ENCODE measurements at places on chromosomes 2 and 18.

GRCh38 chr2:81661081-81661480 is 1356.5 kb upstream of the LRRTM1 start:
- no peak for DNase-seq

DNA sequence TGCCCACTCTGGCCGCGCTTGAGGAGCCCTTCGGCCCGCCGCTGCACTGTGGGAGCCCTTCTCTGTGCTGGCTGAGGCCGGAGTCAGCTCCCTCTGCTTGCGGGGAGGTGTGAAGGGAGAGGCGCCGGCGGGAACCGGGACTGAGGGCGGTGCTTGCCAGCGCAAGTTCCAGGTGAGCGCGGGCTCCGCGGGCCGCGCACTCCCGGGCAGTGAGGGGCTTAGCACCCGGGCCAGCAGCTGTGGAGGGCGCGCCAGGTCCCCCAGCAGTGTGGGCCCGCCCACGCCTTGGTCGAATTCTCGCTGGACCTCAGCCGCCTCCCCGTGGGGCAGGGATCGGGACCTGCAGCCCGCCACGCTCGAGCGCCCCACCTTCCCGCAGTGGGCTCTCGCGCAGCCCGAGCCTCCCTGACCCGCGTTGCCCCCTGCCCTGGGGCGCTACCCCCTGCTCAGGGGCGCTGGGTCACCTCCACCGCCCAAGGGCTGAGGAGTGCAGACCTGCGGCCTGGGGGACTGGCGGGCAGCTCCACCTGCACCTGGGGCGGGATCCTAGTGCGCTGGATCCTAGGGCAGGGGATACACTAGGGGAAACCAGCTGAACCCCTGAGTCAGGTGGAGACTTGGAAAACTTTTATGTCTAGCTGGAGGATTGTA is 97.3 kb downstream of the CD8B2 start:
- DNase-seq, result no peak

DNA sequence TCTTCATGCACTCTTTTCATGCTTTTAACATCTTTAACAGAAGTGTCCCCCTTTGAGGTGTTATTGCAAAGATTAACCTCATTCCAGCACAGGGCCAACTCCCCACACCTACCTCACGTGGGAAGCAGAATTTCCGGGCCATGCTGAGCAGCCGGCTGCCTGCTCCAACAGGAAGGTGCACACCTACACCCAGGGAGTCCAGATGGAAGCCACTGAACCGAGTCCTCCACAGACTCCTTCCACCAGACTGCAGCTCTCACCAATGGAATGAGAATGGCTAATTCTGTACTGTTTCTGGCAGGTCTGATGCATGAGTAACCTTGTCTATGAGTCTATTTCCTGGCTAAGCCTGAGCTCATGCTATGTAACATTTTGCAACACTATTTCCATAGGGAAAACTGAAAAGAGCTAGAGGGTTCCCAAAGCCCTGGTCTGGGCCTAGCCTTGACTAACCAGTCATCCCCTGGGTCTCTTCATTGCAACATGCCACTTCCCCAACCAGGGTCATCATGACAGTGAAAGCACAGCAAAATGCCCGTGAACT is 11.0 kb downstream of the ERFE start:
- peak; percentile 99 for DNase-seq

DNA sequence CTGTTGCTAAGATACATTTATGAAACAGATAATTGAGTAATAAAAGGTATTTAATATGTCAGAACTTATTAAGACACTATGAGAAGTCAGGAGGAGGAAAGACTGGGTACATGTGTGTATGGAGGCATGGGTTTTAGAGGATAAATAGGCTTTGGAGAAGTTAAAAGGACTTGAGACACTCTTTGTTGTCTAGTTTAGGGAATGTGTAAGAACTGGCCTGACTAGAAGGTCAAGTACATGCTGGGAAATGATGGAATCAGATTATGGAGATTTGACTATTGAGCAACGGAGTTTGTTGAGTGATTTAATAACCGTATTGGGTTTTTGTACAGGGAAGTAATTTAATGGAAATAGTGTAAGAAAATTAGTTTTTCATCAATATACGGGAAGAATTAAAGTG is 28.2 kb upstream of the SPDYA start:
- no peak for DNase-seq

GRCh38 chr18:41731884-41732283 is 223.2 kb upstream of the PIK3C3 start:
- DNase-seq, result no peak

DNA sequence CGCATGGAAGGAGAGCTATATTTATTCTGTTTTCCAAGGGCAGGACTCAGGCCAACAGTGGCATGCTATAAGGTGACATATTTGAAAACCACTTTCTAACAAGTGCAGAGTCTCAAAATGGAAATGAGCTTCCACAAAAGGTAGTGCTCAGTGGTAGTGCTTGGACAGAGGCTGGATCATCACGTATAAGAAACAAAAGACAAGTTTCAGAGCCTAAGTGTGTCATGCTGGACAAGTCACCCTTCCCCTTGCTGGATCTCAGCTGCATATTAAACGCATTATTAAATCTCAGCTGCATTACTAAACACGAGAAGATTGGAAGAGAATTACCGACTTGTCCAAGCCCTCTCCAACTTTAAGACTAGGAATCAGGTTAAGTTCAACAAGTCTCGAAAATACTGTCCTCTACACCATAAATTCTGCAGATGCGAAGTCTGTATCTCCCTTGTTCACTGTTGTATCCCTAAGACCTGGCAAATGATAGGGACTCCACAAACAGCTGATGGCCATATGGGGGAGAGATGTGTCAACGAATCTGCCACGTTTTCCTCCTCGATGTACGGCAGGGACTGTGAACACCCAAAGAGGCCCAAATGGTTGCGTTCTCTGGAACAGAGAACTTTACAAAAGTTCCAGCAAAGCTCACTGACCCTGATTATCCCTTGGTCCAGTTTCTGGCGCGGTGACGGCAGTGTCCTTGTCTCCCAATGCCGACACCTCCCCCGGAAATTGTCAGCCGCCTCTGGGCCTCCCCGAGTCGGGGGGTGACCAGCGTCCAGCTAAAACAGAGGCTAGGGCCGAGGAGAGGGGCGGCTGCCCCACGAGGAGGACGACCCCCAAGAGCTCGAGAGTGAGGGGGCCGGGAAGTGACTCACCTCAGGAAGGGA is 611 bp downstream of the NOL10 start:
- no peak for DNase-seq

DNA sequence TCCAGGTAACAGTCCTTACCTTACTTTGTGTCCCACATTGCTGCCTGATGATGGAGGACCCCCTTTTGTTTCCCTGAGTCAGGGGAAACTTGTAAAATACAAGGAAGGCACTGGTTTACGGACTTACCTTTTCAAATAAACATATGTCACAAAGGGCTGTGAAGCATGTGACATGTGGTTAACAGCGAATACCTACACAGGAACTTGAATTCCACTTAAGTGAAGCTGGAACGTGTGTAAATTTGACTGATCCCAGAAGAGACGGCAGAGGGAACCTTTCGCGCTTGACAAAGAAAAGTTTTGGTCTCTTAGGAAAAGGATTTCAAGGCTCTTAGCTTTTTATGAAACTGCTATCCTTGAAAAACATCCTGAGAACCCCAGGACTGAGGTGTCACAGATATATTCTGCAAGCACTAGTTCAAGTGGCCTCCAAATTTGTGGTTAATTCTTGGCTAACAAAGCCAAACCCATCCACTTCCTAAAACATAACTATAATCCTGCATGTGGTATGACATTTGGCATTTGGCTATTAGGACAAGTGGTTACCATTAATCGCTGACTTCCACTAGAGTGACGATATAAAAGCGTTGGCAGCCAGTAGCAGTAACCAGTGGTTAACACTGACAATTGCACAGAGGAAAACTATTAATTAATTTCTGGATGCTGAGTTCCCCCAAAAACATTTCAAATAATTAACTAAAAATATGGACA is 55.6 kb downstream of the ITGB6 start:
- DNase-seq, result no peak

GRCh38 chr2:238696786-238697185 is 151.1 kb upstream of the TWIST2 start:
- no peak for DNase-seq

Measured in skeletal muscle cell (primary cell).